ENCODE measurements at places on chromosomes 16 and 17.

DNA sequence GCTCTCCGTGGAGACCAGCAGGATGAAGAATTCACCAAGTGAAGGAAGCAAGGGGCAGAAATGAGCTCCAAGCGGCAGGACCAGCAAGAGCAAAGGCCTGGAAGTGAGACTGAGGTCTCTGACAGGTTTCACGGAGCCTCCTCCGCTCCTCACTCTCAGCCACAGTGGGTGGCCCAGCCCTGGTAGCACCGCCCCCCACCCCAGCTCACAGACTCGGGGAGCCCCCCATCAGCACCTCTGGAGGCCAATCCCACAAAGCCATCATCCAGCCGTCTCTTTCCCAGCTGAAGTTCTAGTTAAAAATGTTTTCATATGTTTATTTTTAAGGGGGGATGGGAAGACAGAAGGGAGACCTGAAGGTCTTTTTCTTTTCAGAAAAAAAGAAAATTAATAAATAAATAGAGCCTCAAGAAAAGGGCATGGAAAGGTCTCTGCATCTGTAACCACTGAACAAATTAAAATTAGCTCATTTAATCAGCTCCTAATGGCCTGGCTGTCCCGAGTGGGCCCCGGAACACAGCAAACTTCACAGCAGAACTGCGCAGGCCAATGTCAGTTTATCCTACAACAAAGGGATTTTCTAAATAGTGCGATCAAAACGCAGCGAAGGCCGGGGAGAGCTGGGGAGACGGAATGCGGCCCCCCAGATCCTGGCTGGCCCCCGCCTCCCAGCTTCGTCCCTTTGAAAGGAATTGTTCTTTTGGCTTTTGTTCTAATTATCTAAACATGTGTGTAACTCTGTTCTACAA, 190.3 kb downstream of the ZNF423 start:
- DNase-seq, result no peak

- DNase-seq, result no peak
Measured at GRCh38 chr16:74029115-74029792, 267.4 kb upstream of the PSMD7 start.

DNA sequence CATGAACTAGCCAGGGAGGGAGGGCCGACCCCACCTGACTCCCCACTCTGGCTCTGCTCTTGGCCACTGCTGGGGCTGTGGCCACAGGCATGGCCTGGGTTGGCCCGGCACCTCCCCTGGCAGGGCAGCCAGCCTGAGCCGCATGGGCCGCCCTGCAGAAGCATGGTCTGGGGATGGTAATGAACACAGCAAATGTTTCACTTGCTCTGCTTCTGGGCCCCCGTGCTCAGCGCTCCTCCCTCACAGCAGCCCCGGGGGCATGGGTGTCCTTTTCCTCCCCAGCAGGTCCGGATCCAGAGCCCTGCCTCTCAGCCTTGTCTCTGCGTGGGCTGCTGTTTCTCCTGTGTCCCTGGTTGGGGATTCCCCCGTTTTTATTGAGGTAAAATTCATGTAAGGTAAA, 30.9 kb upstream of the KCNJ12 start:
- no peak for DNase-seq

- DNase-seq, result no peak
Measured at GRCh38 chr17:21167303-21167702, 40.5 kb downstream of the DHRS7B start.

DNA sequence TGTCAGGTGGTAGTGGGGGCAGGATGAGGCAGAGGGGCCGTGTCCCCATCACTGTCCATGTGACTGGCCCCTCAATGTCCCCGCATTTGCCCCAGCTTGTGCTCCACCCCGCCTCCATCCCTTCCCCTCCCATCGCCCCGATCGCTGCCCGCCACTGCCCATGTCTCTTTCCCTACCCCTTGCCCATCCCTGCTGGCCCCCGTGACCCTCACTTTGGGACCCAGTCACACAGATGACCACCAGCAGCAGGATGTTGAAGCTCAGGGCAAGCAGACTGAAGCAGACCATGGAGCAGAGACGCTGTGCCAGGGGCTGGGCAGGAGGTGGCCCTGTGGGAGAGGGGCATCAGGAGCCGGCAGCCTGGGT, 6.1 kb downstream of the ASGR2 start:
- DNase-seq, result no peak

- DNase-seq, result no peak
Measured at GRCh38 chr17:77734371-77735080, 224.0 kb upstream of the TNRC6C start.

- DNase-seq, result no peak
Measured at GRCh38 chr17:72387487-72387886, 266.7 kb downstream of the SOX9 start.

DNA sequence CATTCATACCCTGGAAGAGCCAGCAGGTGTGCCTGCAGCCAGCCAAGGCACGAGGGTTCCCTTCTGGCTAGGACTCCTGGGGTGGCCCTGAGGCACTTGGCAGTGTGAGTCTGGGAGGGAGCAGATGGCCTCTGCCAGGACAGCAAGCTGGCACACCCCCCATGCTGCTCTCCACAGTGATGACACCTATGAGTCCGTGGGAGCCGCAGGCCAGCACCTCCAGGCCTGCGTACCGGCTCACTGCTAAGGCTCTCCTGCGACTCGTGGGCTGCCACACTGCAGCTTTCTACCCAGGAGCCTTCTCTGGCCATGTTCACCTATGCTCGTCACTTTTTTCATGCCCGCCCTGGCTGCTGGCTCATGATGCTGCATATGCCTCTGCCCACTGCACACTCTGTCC, 68.1 kb downstream of the NDEL1 start:
- DNase-seq, result no peak

DNA sequence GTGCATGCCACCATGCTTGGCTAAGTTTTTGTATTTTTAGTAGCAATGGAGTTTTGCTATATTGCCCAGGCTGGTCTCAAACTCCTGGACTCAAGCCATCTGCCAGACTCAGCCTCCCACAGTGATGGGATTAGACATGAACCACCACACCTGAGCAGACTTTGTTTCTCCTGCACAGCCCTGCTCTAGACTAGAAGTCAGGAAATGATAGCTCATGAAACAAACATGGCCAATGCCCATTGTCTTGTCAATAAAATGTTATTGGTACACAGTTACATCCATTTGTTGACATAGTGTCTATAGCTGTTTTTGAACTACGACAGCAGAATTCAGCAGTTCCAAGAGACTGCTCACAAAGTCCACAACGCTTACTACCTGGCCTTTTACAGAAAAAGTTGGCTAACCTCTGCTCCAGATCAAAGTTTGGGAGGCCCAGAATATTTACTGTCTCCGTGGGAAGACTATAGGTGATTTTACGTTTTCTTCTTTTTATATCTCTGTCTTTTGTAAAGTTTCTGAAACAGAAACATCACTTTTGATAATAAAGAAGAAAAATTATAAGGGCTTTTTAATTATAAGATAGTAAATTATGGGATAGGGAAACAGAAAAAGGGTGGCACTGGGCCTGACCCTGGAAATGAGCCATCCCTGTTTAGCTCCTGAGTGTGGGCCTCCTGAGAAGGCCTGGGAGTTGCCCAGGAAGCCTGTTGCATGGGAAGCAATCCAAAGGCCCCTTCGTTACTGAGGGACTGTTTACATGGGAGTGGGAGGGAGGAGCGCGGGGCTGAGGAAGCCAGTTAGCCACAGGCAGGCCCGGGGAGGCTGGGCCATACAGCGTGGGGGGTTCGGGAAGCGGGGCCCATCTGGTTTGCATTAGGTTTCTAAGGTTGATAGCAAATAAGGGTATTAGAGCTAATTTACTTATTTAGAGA, 201.5 kb downstream of the IRF8 start:
- no peak for DNase-seq

DNA sequence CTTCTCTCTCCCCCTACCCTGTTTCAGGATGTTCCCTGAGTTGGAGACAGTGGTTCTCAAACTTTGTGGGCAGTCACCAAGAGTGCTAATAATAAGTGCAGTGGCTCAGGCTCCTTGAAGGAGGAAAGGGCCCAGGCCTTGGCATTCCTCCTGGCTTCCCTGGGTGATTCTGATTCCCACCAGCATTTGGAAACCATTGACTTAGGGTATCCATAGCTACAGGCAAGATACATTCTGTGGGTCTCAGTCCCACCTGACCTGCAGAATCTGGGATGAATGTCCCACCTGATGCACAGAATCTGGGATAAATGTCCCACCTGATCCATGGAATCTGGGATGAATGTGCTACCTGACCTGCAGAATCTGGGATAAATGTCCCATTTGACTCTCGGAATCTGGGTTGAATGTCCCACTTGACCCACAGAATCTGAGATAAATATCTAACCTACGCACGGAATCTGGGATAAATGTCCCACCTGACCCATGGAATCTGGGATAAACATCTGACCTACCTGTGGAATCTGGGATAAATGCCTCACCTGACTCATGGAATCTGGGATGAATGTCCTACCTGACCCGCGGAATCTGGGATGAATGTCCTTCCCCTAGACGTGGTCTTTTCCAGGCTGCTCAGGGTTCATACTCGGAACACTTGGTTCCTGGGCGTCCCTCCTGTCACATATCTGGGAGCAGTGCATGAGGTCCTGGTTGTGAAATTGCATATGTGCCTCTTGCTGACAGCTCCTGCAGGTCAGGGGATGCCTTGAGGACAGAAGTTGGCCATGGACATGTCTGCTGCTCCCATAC, 136.7 kb upstream of the HS3ST2 start:
- no peak for DNase-seq

DNA sequence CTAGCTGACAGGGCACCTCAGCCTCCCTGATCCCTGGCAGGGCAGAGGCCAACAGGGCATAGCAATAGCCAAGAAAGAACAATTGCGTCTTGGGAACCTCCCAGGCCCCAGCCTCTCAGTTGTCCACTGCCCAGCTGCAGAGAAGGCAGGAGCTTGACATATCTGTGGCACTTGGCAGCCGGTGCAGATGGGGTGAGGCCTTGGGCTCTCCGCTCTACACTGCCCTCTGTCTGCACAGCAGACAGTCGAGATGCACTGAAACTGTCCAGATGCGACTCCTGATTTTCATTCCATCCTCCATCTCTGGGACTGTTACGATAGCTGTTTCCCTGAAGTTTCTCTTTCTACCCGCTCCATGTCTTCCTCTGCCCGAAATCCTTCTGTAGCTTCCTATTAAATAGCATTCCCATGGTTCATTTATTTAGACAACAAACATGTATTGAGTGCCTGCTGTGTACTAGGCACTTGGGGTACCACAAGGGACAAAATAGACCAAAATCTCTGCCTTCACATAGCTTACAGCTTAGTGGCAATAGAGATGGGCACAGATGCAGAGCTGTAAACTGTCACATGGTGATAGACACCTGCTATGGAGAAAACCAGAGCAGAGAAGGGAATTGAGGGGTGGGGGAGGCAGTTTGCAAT, 3.3 kb downstream of the POLR3E start:
- peak; percentile 21 for DNase-seq

GRCh38 chr16:2095315-2095853, 40.3 kb downstream of the PKD1 start:
- DNase-seq, result no peak

- no peak for DNase-seq
Measured at GRCh38 chr16:68732042-68732680, 4.9 kb upstream of the CDH1 start.

DNA sequence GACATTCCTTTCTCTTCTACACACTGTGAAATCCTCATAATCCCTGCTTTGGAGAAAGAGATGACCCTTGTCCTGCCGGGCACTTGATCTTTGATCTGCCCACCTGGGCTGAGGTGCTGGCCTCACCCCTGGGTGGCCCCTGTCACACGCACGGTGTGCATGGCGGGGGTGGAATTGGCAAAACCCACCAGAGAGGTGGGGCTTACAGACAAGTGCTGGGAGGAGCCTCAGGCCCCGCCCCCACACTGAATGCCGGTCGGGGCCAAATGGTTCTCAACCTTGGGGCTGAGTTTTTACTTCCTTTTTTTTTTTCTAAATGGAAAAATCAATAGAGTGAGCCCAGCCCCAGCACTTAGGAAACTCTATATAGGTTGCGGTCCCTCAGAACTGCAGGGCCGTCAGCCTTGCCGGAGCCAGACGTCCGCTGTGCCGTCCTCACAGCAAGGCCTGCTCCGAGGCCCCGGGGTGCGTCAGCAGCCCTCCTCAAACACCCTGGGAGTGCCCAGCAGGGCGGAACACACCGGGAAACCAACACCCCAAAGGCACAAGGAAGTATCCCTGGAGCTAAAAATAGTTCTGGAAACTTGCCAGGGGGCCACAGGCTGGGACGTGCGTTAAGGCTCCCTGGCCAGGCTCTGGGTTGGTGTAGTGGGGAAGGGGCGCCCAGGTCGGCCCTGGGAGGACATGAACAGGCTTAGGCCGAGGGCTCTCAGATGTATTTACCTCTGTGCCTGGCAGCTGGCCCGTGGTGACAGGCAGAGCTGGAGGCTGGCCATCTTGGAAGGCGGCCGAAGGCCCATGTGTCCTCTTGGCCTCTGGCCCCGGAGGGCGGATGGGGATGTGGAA, 11.0 kb downstream of the GPRC5C start:
- DNase-seq, result no peak

GRCh38 chr17:70271200-70271599, 101.9 kb downstream of the KCNJ2 start:
- DNase-seq, result no peak

GRCh38 chr16:10622036-10622921, 41.9 kb upstream of the EMP2 start:
- no peak for DNase-seq

DNA sequence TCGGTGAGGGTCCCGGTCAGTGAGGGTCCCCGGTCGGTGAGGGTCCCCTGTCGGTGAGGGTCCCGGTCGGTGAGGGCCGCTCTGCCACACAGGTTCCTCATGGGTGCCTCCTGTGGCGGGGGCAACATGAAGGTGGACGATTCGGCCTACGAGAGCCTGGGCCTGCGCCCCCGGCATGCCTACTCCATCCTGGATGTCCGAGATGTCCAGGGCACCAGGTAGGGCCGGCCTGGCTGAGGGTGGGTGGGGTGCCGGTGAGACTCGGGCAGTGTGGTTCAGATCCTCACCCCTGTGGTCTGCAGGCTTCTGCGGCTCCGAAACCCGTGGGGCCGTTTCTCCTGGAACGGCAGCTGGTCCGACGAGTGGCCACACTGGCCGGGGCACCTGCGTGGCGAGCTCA, 9.0 kb upstream of the PRR35 start:
- no peak for DNase-seq

DNA sequence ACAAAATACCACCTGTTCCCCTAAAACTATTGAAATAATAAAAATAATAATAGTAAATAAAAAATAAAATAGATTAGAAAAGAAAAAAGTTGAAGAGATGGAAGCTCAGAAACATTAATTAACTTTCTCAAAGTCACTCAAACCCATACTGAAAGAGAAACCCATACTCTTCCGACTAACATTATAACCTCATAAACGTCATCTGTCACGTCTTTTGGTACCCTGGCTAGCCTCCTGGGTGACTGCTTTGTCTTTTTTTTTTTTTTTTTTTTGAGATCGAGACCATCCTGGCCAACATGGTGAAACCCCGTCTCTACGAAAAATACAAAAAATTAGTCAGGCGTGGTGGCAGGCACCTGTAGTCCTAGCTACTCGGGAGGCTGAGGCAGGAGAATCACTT, 7.6 kb downstream of the SLFN12L start:
- no peak for DNase-seq

DNA sequence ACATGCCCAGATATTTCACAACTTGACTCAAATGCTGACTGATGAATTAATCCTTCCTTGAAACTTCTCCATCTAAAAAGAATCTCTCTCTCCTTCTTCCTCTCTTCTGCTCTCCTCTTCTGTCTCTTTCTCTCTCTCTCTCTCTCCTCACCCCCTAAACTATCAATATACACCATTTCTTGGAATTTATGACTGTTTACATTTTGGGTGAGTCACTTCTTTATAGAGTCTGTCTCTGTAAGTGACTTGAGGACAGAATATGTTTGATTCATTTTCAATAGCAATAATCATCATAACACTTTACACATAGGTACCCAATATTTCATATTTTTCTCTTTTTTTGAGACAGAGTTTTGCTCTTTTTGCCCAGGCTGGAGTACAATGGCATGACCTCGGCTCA, 15.3 kb downstream of the OR3A1 start:
- no peak for DNase-seq
